ENCODE measurements at places on chromosomes 16 and 17.

DNA sequence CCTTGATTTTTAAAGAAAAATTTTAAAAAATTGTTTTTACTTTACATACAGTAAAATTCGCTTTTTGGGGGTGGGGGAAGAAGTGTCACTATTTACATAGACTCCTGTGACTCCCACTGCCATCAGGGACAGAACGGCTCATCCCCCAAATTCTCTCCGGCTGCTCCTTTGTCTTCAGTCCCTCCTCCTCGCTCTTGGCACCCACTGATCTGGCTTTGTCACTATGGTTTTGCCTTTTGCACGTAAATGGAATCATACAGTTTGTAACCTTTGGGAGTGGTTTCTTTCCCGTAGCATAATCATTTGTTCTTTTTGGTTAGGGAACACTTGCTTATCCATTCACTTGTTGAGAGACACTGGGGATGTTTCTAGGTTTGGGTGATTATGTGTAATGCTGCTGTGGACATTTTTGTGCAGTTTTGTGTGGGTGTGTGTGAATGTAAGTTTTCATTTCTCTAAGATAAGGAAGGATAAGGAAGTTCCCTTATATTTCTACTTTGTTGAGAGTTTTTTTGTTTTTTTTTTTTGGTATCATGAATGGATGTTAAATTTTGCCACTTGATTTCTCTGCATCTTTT, 27.4 kb downstream of the RAB11FIP4 start:
- DNase-seq, result no peak

DNA sequence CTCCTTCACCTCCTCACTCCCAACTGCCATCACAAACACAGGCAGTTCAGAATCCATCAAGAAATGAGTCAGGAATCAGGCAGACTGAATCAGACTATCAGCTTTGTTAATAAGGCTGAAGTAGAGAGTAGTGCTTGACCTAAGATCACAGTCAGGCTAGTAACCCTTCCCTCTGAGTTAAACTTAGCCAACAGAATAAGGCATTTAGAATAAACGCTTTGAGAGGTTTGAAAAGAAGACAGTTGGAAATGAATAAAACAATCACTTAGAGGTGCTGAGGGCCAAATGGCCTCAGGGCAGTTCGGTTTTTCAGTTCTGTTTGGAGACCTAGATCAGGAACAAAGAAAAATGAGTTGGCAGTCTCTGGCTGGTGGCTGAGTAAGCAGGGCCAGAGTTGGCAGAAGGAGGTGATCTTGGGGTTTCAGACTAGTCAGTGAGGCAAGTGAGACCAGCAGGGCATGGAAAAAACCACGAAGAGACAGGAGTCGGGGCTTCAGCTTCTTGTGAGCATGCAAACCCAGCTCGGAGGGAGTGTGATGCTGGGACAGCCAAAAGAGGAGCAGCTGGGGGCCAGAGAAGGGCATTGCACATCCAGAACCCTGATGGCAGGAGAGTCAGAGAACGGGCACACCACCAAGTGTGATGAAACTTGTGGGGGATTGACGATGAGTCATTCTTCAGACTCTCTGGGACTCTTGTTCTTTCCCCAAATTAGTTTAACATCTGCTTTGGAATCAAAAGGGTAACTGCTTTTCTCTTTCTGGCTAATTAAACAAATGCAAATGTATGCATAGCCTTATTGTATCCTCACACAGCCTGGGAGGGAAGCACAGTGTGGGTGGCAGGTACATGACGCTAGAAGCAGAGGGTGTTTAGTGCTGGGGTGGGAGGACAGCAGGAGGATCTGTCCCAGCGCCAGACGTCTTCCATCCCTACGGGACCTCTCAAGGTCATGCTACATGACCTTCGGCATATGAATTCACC, 54.8 kb downstream of the SPECC1 start:
- no peak for DNase-seq

- DNase-seq, result peak; percentile 36
These were observed 1.4 kb upstream of the SLC22A31 start for GRCh38 chr16:89201439-89202377.

DNA sequence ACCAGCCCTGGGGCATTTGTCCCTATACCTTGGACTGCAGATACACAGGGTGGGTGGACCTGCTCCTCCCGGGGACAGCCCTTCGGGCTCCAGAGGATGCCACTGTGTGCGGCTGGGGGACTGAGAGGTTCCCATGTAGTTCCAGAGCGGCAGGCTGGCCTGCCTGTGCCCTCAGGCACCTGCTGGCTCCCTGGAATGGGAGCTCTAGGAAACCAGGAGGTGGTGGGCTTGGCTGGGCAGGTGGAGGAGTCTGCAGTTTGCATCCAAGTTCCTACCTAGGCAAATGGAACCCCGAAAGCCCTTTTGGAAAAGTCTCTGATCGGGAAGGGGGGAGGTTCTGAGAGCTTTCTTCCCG, 982 bp downstream of the DBNDD1 start:
- DNase-seq, result no peak

- no peak for DNase-seq
These were observed 64.7 kb upstream of the SLC12A3 start for GRCh38 chr16:56800355-56800754.

GRCh38 chr16:48057048-48057447, 98.7 kb downstream of the ABCC12 start:
- DNase-seq, result no peak

- DNase-seq, result peak; percentile 57
These were observed 7.9 kb upstream of the SOST start for GRCh38 chr17:43766413-43767052.

GRCh38 chr17:48490451-48490892, 40.3 kb downstream of the HOXB1 start:
- DNase-seq, result no peak
